ENCODE measurements at places on chromosomes 3 and 15.

- no peak for DNase-seq
These were observed 246.5 kb downstream of the EPHB1 start for GRCh38 chr3:135041601-135042000.

- DNase-seq: no peak
These were observed 121.4 kb upstream of the BFSP2 start for GRCh38 chr3:133278260-133279043.

DNA sequence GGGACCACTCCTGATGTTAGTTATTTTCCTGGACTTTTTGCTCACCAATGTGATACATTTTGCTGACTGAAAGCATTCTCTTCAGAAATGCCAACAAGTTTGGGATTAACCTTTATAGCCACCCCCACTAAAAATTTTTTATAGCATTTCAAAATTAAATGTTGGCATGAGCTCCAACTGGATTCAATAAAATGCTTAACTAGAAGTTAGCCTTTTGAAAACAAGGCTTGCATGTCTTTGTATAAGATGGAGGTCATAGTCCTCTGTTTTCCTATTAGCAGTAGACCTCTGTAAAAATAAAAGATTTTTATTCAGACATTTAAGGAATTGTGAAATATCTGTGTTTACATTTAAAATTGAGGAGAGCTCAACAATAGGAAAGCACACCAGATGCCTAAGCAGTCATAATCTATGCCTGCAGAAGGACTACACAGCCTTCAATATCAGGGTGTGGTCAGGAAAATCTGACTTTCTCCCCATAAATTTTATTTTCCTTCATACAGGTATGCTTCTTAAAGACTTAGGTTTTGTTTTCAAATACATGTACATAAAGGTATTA is 87.2 kb downstream of the DNAJC13 start:
- no peak for DNase-seq

- DNase-seq: no peak
These were observed 68.6 kb downstream of the FHIT start for GRCh38 chr3:61182662-61183061.

DNA sequence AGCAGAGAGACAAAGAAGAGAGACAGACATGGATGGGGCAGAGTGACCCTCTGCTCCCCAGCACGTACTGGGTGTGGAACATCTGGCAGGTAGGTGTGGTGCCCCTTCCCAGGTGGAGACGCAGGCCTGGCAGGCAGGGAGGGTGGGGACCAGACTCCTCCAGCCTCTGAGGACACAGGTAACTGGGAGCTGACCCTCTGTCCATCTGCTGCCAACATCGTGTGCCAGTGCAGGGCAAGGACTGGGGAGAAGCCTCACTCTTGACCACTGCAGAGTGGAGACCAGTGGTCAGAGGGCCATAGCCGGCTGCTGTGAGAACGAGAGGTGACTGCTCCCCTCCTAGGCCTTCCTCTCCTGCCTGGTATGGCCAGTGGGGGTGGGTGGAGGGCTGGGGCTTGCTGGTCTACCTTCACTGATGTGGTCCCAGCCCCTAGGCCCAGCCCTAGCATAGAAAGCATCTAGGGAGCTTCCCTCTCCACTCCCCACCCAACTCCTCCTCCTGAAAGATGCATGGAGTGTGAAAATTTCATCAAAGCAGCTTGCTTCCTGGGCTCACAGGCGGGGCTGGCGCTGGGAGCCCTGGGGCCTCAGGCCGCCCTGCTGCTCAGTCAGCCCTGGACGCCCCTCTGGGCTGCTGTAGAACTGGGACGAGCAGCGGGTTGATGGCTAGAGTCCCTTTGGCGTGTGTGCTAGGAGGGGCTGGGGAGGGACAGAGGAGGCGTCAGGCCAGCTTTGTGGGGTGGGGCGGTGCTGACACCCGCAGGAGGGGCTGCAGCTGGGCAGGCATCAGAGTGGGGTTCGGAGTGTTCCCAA is 90.3 kb downstream of the PLXNA1 start:
- DNase-seq: no peak

- DNase-seq: no peak
These were observed at the start of gene GADL1 for GRCh38 chr3:30894521-30895251. Gene GADL1 (minus strand): TSS chr3:30894661. CDS start chr3:30894614, 47 bp downstream.

GRCh38 chr15:92636401-92636907 is 19.1 kb downstream of the FAM174B start:
- DNase-seq: no peak

DNA sequence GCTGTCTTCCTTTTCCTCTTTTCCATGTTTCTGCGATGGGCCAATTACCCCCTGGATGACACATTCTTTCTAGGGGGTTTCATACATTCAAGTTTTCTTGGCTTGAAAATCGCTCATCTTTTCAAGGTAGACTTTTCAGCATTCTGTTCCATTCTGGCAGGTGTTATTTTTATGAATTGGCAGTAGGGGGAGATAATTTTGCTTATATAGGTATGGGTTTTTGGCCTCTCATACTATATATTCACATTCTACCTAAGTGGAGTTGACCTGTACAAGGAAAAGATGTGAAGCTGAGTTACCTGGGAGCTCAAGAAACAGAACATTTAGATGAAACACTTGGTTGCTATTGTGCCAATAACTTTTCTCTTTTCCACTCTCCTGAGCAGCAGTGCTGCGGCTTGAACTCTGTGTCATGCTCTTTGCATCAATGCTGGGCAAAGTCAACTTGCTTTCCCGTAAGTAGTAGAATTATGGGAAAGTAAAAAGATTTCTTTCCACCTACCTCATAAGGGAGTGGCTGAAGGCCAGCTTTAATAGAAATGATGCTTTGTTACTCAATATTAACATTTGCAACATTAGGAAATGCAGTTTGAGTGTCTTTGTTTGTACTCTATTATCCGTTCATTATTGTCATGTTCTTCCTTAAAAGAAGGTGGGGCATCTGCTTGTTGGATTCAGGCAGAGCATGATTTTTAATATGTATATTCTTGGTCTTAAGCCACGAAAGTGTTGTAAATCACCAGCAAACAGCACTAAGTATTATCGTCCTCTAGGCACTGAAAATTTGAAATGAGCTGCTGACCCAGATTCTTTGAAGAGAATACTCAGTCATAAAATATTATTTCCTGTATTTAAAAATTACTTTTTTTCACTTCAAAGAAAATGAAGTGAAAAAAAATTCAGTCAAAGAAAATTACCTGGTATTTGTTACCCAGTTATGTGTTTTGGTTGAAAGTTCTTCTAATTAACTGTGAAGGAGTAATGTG is 27.7 kb upstream of the MFSD1 start:
- no peak for DNase-seq

- no peak for DNase-seq
These were observed 20.5 kb downstream of the SIDT1 start for GRCh38 chr3:113552851-113553250.

DNA sequence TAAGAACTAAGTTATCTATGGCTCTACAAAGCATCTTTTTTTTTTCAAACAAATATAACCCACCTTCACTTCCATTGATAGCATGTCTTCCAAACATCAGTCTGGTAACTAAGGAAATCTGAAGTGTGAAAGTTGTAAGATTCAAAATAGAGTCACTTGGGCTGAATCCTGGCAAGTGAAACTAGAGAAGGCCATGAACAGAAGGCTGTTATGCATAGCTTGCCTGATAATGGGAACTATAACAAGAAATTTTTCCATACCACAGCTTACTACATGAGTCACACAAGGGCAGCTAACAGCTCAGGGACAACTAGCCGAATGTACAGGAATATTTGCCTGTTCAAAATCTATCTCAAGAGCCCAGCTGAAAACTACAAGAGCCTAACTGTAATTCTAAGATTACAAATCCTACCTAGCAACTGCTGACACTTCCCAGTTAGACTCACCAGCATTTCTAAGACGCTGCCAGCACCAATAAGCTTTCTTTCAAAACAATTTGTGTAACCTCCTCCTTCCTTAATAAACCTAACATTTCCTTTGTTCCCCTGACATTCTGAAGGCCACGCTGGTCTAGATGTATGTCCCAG is 1066.5 kb downstream of the PLOD2 start:
- DNase-seq: no peak

GRCh38 chr3:152797751-152798432 is 37.0 kb upstream of the P2RY1 start:
- no peak for DNase-seq

DNA sequence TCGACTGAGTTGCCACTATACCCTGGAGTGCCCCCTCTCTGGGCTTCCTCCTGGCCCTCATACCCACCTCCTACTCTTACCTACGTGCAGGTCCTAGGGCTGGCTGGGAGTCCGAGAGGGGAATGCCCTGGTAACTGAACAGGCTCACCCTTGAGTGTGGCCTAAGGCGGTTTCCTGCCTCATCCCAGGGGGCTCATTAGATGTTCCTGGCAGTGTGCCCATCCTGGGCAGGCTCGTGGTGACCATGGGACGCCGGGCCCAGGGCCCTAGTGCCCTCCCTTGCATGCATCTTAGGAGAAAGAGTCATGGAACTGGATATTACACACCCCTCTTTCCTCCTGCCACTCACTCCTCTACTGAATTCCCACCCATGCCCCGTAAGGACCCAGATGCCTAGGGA is 2.8 kb downstream of the SEMA4B start:
- no peak for DNase-seq

- no peak for DNase-seq
These were observed 64.5 kb downstream of the POLQ start for GRCh38 chr3:121481106-121481880.

GRCh38 chr3:142225885-142226215 is 465 bp upstream of the GK5 start:
- DNase-seq: no peak

GRCh38 chr3:78174821-78175220 is 1134.9 kb downstream of the ROBO2 start:
- DNase-seq: no peak

- DNase-seq: no peak
These were observed 5.3 kb downstream of the ATP1B3 start for GRCh38 chr3:141881702-141882101.

DNA sequence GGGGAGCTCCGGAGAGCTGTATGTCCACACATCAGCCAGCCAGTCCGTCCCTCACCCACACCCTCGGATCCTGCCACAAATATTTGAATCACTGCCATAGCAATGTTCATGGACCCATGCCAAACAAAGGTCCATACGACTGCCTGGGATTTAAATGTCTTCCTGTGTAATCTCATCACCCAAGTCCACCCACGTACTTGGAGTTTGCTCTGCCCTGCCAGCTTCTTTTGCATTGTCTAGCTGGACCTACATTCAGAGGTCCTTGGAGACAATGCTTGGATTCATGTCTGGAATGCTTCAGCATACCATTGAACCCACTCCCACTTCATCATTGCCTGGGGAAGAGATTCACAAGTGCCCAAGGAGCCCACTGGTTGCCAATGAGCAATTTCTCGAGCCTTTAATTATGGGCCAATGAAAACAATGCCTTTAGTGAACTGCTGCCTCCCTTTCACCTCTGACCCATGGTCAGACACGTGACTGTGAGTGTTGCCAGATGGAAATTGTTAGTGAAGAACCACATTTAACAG is 90.4 kb upstream of the PHLDB2 start:
- no peak for DNase-seq

DNA sequence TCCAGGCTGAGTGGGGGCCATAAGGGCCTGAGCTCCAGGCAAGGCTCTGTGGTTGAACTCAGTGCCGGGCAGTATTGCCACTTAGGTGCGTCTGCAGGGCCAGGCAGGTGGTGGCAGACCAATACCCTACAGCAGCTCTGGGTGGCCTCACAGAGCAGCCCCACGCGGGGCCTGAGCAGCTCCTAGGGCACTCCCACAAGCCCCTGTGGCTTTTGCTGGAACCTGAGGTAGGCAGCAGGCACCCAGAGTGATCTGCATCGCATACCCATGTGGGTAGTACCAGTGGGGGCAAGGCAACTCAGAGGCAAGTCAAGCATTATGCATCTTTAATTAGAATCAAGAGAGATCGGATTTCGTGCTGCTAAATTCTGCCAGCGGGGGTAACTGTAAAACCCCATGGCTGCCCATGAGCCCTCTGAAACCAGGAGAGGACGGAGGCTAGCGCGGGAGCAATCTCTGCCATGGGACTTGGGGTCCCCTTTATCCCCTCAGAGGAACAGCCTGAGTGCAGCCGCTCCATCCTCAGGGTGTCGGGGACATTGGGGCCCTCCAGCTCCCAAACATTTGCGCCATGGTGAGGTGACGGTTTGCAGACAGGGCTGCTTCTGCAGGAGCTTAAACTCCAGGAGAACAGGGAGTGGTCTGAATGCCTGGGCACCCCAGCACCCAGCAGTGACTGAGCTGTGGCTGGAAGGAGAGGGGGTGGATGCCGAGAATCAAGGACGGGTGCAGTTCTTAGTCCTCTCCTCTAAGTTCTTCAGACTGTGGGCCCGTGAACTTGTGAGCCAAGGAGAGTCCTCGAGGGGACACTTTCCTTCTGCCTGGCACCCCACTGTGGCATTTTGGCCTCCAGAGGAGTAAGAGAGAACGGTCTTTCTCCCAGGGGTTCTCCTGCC is 62.4 kb upstream of the PCSK6 start:
- no peak for DNase-seq

- DNase-seq: no peak
These were observed 279.3 kb upstream of the C2CD4B start for GRCh38 chr15:62444104-62445022.

DNA sequence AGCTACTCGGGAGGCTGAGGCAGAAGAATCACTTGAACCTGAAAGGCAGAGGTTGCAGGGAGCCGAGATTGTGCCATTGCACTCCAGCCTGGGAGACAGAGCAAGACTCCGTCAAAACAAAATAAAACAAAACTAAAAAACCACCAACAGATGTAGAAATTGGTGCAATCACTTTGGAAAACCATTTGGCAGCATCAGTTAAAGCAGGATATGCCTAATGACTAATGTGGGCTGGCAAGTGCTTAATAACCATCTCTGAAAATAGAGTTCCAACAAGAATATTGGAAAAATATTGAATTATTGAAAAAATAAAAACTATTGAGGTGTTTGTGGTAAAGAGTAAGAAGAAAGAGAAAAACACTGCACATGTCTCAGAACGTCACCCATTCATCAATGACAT is 16.1 kb upstream of the RTP3 start:
- no peak for DNase-seq
